ENCODE measurements at places on chromosomes 7 and 10.

DNA sequence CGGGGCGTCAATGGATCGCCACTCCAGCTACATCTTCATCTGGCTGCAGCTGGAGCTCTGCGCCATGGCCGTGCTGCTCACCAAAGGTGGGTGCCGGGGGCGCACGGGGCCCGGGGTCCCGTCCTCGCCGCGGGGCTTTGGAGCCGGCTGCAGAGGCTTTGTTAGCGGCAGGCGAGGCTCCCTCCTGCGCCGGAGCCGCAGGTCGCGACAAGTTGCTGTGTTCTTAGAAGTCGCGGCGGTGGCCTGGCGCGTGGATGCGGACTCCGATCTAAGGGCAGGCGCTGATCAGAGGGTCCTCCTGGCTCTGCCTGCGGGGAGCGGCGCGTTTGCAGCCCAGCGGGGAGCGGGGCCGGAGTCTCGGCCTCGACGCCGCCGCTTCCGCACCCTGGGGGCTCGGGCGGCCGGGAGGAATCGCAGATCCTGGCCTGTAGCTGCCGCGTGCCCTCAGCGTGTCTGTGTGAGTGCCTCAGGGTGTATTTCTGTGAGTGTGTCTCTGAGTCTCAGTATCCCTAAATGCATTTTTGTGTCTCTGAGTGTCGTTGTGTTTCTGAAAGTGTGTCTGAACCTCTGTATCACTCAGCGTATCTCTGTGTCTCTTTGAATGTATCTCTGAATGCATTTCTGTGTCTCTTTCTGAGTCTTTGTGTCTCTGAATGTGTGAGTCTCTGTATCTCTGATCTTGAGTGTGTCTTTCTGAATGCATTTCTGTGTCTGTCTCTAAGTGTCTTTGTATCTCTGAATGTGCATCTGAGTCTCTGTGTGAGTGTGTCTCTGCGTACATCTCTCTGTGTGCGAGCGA lies 766 bp downstream of the BAMBI start:
- DNase-seq = no peak

GRCh38 chr10:62851442-62851841 lies 35.3 kb upstream of the EGR2 start:
- no peak for DNase-seq

GRCh38 chr10:56258378-56258777 lies 102.7 kb downstream of the ZWINT start:
- no peak for DNase-seq

DNA sequence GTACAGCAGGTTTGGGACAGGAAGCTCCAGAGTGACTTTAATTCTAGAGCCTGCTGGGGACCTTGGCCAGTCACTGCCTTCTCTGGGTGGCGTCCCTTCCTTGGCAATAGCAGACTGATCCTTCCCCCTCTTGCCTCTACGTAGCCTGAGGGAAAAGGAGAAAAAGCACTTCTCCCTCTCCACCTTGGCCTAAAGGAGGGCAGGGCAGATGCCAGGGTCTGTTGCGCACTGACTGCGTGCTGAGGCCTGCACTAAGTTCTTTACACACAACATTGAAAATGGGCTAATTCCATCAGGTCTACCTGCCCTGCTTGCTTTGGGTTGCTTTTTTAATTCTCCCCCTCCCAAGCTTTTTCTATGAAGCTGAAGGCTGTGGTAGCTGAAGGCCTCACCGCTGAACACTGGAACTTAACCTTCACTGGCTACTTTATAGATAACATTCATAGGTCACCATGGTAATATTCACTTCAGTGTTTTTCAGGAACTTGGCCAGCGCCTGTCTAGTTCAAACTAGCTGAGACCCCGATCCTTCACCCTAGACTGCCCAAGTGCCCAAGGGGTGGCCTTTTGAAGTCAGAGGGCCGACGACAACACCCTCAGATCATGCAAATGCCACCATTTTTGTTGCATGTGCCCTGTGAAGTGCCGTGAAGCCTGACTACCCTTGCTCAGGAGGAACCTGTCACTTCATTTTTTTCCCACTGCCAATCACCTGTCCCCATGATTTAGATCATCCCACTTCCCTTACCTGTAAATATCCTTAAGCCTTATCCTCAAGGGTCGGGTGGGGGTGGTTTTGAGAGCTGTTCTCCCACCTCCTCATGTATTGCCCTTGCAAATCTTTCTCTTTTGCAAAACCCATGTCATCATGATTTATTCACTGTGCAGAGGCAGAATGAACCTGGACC lies 28.7 kb downstream of the PRF1 start:
- DNase-seq = no peak

GRCh38 chr10:26839966-26840627 lies 20.7 kb downstream of the ABI1 start:
- no peak for DNase-seq

DNA sequence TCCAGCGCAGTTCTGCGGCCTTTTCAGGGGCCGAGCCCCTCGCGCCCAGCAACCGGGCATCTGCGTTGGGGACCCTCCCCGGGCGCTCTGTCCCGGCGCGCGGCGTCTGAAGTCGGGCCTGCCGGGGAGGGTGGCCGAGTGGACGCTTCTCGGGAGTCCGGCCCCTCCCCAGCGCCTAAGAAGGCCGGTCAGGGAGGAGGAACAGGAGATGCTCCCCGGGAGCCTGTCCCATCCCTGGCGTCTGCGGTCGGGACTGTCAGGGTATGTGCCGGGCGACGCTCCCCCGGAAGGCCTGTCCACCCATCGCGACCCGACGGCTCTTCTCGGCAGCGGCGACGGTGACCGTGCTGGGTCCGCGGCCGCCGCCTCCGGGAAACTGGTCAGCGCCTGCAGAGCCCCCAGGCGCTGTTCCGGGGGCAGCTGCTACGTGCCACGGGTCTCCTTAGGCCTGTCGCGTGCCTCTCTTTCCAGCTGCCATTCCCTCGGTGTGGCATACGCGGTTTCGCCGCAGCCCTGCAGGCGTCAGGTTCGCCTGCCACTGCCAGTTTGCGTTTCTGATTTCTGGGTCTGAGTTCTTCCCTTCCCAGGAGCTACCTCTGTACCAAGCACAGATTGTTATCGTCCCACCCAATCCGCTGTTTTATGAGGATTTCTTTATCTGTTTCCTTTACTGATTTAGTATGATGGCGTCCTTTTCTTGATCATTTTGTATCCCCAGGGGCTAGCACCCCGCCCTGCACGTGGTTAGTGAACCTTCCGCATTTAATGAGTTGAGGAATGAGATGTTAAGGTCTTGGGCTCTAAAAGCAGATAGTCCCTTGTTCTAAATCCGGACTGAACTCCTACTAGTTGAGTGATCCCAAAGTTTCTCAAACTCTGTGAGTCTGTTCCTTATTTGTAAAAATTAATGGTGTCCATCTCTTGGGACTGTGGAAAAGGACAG lies 782 bp downstream of the IFIT5 start:
- no peak for DNase-seq

GRCh38 chr7:152601305-152601798 lies 74.6 kb downstream of the XRCC2 start:
- no peak for DNase-seq

GRCh38 chr10:52956861-52957260 lies 184.3 kb upstream of the MBL2 start:
- no peak for DNase-seq

GRCh38 chr7:372932-373791 lies 83.2 kb downstream of the FOXL3 start:
- no peak for DNase-seq
